ENCODE measurements at places on chromosomes 4 and X. TPM values are rescaled to one million over a fixed set of nuclear protein-coding genes. Genes with fewer than 3 reads are reported as not detected.

Gene UGT2B10
- total RNA-seq, result not detected

Gene MEPE
- total RNA-seq, result 0.45 TPM

DNA sequence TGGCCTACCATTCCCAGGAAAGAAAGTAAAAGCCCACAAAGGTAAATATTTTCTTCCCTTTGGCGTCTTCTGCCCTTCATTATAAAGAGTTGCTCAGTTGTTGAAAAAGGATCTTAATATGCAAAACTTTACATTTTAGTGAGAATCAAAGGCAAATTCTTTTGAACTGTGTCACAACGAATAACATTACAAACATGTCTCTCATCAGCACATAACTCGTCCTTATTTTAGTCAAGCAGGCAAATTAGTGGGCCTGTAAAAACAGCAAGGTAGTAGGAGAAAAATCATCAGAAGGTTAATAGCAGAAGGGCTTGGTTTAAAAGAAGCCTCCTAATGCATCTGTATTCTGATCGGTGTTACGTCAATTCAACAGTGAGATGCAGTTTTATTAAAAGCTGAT, 647.3 kb upstream of the DIPK2B start:
- no peaks in the 10 kb centered on the region for H3K4me1 ChIP-seq
- DNase-seq, result no peak
- H3K4me3 ChIP-seq, result no peak overlapping the region
- H3K27me3 ChIP-seq, result no peaks in the 10 kb centered on the region
- peaks cover 30% of the 10 kb centered on the region for H3K36me3 ChIP-seq
- no peak overlapping the region for H3K27ac ChIP-seq

DNA sequence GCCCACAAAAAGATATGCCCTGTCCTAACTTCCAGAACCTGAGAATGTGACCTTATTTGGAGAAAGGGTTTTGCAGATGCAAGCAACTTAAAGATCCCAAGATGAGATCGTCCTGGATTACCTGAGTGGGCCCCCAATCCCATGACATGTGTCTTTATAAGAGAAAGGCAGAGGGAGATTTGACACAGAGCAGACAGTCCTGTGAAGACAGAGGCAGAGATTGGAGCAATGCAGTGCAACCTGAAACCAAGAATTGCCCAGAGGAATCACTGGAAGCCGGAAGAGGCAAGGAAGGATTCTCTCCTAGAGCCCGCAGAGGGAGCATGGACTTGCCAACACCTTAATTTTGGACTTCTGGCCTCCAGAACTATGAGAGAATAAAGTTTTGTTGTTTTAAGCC, 171.5 kb downstream of the SMIM20 start:
- no peak overlapping the region for H3K4me3 ChIP-seq
- no peaks in the 10 kb centered on the region for H3K36me3 ChIP-seq
- H3K27me3 ChIP-seq, result no peaks in the 10 kb centered on the region
- DNase-seq, result no peak
- H3K27ac ChIP-seq, result no peak overlapping the region

GRCh38 chr4:77821775-77822174, 2.6 kb upstream of the CNOT6L start:
- H3K4me3 ChIP-seq, result no peak overlapping the region
- no peaks in the 10 kb centered on the region for H3K36me3 ChIP-seq
- no peak overlapping the region for H3K27ac ChIP-seq
- no peaks in the 10 kb centered on the region for H3K4me1 ChIP-seq
- no peak for DNase-seq

Measured in endodermal cell (in vitro differentiated cells).